ENCODE measurements at places on chromosomes 7 and 10.

- no peak for DNase-seq
Measured at GRCh38 chr7:111865430-111865829, 303.1 kb upstream of the IMMP2L start.

- no peak for DNase-seq
Measured at GRCh38 chr7:25597946-25598345, 369.7 kb upstream of the NPVF start.

DNA sequence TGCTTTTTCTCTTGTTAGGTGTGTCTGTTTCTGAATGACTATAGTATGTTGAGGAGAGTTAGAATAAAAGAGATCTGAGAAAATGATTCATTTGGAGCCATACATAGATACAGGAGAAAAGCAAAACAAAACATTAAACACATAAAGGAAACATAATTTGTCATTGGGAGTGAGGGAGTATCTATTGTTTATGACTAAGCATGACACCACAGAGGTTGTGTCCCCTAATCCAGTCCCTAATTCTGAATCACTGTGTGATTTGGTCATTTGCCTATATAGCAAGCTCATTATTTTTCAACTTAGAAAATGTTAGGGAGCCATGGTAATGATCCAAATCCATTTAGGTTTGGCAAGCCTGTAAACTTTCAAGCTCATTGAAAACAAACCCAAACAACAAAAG is 132.3 kb upstream of the BMPER start:
- DNase-seq = no peak

- DNase-seq = no peak
Measured at GRCh38 chr10:11707624-11708350, 34.4 kb upstream of the ECHDC3 start.

DNA sequence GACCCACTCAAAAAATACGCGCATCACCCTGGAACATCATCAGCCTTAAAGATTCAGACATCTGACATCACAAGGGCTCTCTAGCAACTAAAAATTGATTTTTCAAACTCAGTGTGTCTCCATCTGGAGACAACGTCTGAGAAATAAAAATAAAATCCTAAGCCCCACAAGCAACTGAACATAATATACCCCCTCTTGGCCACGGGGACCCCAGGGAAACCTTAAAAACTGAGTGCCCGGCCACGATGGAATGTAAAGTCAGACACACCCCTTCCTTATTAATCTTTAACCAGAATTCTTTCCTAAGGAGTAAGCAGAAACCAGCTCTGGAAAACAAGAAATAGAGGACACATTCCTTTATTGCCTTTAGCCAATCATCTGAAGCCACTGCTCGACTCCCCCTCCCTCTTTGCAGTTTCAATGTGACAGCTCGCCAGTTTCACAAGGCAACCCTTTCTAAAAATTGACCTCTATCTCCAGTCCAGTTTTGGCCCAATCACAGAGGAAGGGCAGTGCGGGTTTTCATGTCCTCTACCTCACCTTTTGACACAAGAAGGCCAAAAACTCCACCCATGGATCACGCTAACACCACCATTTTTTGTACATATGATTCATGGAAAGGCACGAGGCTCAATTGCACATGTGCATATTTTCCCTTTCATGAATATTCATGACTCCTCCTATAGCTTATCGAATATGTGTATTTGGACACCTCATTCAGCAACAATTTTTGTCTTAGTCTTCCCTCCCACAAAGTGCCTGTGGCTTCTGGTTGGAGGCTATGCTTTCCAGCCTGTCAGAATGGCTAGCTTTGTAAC is 24.2 kb downstream of the IFIT3 start:
- DNase-seq = no peak

DNA sequence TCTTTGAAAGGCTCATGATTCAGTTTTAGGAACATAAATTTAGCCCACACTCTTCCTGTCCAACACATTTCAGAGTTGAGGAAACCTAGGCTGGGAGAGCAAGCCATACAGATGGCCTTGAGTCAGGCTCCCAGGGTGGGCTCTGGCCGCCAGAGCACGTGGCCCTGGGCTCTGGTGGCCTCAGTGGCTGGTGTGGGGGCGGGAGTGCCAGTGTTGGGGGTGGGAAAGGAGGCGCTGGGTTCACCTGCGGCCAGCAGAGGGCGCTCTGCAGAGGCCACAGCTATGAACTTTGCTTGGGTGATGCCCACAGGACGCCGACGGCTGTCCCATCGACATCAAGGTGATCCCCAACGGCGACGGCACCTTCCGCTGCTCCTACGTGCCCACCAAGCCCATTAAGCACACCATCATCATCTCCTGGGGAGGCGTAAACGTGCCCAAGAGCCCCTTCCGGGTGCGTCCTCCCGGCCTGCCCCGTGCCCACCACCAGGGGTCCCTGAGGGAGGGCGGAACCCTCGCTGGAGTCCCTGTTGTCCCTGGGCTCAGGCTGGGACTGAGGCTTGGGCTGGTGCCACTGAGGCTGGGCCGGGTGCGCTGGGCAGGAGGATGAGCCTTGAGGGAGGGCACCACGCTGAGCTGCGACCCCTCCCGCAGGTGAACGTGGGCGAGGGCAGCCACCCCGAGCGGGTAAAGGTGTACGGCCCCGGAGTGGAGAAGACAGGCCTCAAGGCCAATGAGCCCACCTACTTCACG is 11.9 kb downstream of the FLNC start:
- DNase-seq = peak; percentile 63

DNA sequence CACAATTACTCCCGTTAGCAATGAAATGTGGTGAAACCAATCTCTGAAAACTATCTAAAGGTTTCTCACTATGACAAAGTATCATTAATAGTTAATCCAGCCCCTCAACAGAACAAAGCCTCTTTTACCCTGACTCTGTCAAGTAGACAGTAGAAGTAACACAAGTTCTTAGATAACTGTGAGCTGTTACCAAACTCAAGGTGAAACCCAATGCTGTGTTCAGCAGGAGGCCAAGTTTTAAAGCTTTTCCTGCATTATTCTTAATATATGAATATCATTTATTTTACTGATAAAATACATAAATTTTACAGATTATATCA is 109.1 kb downstream of the SRPK2 start:
- DNase-seq = no peak

DNA sequence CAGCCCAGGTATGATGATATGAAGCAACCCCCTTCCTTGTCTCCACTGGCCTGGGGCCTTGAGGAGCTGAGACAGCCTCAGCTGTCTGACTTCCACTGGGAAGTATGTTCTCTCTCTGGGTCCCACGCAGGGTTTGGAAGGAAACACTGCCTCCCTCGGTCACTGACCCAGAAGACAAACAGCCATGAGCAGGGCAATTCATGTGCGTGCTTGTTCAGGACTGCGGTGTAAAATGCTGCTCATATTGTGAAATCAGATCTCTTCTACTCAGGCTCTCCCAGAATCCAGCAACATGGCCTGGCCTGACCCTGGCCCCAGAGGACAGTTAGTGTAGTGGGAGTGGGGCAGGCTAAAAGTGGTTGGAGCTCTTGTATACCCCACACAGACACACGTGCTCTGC is 2.8 kb downstream of the CLCN1 start:
- DNase-seq = no peak

GRCh38 chr10:63140077-63140476 is 6.9 kb downstream of the NRBF2 start:
- no peak for DNase-seq

DNA sequence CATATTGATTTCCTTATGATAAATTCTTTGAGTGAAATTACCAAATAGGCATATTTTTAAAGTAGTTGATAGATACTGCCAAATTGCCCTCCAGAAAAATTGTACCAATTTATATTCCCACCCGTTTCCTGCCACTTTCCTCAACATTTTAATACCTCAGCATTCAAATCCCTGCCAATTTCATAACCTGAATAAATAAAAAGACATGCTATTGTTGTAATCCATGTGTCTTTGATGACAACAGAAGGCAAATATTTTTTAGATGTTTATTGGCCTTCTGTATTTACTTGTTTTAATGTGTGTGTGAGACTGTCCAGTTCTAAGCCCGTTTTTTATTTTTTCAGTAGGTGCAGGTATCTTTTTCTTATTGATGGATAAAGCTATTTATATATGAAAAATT is 71.7 kb downstream of the TEX36 start:
- no peak for DNase-seq

GRCh38 chr10:124741281-124741921 is 2.8 kb downstream of the FAM53B start:
- peak; percentile 88 for DNase-seq

DNA sequence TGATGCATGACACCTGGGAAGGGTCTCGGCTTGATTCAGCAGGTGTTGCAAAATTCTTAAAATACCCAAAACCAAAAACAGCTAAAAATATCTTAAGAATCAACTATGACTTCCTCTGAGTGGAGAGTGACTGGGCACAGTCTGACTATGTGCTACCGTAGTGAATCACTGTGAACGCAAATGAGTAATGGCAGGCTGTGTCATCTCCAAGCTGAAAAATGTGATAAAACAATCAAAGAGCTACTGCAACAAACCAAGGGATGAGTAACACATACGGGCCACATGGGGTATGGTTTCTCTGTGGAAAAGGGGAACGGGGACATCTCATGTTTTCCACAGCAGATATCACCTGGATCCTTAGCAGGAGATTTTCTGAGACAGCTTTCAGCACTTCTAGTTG is 127.5 kb downstream of the ABCA13 start:
- DNase-seq = no peak

GRCh38 chr10:107899075-107899474 is 734.6 kb upstream of the SORCS1 start:
- DNase-seq = no peak

DNA sequence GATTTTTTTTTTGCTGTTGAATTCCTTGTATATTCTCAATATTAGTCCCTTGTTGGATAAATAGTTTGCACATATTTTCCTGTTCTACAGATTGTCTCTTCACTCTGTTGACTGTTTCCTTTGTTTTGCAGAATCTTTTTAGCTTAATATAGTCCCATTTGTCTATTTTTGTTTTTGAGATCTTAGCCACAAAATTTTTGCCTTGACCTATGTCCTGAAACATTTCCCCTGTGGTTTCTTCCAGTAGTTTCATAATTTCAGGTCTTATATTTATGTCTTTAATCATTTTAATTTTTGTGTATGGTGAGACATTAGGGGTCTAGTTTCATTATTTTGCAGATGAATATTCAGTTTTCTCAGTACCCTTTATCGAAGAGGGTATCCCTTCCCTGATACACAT is 92.7 kb downstream of the LANCL2 start:
- no peak for DNase-seq

DNA sequence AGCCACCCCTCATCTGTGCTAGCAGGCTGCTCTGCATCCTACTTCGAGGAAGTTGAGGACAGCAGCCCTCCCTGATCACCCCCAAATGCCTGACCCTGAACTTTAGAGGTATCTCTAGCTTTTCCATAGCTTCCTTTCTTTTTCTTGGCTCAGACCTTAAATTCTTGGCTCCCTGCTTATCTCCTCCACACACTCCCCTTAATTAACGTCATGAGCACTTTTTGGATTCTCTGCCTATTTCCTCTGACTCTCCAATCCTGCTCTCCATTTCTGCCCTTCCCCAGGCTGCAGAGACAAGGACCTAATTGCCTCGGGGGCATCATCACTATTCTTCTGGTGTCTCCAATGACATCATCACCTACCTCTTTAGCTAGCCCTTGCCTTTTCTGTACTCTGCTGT is 40.8 kb upstream of the SEC61G start:
- DNase-seq = no peak

- DNase-seq = peak; percentile 51
Measured at GRCh38 chr10:92122941-92123450, 167.9 kb downstream of the CPEB3 start.

- DNase-seq = no peak
Measured at GRCh38 chr7:93779115-93779514, 111.4 kb downstream of the TFPI2 start.

DNA sequence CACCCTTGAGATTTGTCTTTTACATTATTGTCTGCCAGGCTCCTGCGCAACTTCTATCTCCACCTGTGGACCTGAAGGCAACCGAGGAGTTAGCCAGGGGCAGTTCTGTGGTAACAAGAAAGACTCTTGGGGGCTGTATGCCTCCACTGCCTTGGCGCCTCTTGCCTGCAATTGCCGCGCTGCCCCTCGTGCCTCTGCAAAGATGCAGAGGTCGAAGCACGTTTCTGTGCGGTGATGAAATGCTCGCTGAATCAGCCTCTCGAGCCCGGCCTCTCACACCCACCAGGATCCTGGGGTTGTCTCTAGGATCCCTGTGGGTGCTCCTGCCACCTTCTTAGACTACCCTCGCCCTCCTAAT is 486 bp upstream of the LHFPL3 start:
- no peak for DNase-seq

GRCh38 chr7:69599286-69599954 is 1.1 kb downstream of the AUTS2 start:
- no peak for DNase-seq

DNA sequence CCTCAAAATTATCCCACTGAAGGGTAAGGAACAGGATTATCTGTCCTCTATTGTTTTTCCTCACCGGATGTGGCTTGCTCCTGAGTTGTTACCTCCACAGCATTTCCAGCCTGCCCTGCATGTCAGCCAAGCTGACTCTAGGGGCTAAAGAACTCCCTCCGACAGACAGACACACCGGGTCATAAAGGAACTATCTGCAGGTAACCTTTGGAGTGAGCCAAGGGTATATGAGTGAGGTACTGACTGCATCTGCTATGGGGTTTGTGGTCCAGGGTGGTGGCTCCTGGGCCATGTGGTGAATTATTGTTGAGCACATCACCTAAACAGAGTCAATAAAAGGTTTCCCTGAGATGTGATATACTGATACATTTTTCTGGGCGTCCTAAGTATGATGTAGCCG is 6.9 kb upstream of the KAZALD1 start:
- no peak for DNase-seq

GRCh38 chr7:148696787-148697186 is 1.9 kb upstream of the CUL1 start:
- no peak for DNase-seq

GRCh38 chr7:66145400-66146104 is 30.9 kb downstream of the CRCP start:
- no peak for DNase-seq

- DNase-seq = no peak
Measured at GRCh38 chr7:85341973-85342372, 155.1 kb upstream of the SEMA3D start.
